Activated CD8-positive, alpha-beta memory T cell treated with anti-CD3 and anti-CD28 coated beads, Interleukin-2, amount 50 U/mL, for 4 hours (primary cell): ENCODE measurements at places on chromosomes 2 and 18.

- no peak for DNase-seq
These were observed 90.0 kb upstream of the PPP1CB start for GRCh38 chr2:28661589-28662001.

DNA sequence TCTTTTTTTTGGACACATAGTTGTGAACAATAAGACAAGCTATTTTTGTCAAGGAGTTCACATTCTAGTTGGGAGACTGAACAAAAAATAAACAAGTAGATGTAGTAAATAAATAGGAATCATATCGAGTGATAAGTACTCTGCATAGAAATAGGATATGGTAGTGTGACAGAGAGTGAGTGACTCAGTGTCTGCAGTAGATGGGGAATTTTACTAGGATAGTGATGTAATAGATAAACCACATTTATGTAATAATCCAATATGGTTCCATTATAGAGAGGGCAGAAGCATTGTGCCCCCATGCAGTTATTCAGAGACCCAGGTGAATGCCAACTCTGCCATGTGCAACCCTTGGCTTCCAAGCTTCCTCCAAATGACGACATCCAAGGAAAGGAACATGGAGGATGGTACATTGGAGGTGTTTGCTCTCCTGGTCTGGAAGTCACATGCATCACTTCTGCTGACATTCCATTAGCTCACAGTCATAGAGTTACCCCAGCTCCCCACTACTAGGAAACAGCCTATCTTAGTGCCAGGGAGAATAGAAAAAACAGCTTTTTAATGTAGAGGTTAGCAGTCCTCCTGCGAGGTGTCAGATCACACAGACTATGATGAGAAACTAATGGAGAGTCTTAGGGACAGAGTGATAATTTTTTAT, 595.4 kb downstream of the NYAP2 start:
- DNase-seq = no peak

GRCh38 chr18:49959176-49959575, 145.8 kb upstream of the ACAA2 start:
- no peak for DNase-seq

DNA sequence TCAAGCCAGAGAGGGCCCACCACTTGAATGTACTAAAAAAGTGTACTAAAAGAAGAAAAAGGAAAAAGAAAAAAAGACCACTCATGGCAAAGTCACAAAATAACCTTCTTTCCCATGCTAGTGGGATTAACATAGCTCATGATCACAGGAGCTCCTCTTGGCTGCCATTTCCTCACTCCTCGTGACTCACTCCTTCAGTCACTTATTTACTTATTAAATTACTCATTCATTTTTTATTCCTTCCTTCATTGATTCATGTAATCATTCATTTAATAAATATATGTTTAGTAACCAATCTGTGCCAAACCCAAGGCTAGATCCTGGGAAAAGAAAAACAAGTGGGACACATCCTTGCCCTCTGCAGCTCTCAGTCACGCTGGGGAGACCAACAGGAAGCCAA, 300.5 kb downstream of the INSIG2 start:
- DNase-seq = no peak

DNA sequence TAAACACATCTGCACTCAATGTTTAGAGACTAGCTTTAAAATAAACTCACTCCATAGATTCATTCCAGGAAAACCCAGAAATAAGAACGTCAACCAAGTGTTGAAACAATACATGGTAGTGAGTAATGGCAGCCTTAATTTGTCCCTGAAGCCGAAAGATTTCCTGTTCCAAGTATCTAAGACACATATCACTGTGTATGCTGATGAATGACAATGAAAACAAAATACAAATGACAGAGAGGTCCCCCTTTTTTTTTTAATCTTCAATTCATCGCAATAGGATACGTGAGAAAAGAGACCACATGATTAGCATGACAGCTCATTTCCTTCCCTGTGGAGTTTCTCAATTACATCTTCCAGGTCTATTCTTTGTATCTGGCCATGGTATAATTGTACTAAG, 160.5 kb upstream of the STK17B start:
- DNase-seq = no peak

DNA sequence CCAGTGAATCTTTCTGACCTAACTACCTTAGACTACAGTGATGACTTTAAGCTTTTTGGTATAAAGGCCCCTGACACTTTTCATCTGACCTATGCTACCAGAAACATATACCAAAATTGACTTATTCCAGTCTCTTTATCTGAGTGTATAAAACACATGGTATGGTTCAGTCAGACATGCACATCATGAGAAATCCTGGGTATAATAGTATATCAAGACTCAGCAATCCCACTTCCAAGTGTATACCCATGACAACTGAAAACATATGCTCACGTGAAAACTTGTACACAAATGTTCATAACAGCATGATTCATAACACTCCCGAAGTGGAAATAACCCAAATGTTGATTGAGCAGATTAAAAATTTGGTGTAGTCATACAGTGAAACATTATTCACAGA, 70.0 kb upstream of the RPRM start:
- DNase-seq = no peak

- DNase-seq = no peak
These were observed 163.0 kb upstream of the SPHKAP start for GRCh38 chr2:228344531-228344930.

DNA sequence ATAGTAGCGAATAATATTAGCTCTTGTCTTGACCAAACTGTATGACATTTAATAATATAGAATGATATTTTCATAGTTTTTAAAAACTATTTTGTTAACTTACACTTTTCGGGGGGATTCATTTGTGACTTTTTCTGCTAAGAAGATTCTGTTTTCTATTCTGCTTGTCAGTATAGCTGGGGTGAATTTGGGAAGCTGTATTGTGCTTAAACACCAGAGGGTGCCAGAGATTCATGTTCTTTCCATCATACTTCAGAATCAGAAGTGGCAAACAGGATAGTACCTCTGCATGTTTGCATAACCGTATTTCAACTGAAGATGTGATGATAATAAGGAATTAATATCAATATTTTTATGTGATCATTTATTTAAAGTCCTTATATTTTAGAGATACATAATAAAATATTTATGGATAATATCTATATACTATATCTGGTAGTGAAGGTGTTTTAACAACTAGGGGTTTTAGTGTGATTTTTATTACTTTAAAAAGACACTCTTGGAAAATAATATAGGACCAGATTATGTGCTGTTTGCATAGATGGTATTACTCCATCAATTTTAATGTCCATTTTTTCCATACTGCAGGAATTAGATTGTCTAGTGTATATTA, 81.0 kb downstream of the TAF4B start:
- DNase-seq = no peak

DNA sequence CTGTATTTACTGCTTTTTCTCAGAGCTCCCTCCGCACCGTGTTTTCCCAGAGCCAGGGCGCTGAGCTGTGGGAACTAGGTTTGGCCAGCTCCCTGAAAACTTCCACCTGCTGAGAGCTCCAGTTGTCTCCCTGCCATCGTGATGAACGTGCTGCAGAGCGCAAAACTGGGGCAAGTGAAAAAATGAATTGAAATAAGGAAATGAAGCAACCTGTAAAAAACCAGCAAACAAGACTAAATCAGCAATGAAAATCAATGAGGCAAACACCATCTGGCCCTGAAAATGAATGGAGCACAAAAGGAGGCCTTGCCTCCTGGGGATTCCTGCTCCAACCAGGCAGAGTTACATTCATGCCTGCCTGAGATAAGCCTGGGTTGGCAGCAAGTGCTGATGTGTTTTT, 129.9 kb downstream of the MARCHF4 start:
- no peak for DNase-seq

DNA sequence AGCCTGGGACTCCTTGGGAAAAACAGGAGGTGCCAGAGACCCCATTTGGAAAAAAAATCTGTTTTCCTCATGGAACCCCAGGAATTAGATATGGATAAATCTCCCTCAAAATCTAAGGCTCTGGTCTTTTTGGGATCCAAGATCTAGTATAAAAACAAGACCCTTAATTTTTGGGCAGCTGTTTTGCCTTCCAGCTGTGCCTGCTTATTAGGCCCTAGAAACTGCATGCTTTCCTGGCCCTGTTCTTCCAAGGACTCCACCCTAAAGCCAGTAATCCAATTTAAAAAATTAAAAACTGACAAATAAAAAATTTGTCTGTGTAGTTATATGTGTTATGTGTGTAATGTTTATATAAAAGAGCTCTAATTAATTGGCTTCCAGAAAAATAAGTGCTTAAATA, 274.6 kb downstream of the STK39 start:
- DNase-seq = no peak

DNA sequence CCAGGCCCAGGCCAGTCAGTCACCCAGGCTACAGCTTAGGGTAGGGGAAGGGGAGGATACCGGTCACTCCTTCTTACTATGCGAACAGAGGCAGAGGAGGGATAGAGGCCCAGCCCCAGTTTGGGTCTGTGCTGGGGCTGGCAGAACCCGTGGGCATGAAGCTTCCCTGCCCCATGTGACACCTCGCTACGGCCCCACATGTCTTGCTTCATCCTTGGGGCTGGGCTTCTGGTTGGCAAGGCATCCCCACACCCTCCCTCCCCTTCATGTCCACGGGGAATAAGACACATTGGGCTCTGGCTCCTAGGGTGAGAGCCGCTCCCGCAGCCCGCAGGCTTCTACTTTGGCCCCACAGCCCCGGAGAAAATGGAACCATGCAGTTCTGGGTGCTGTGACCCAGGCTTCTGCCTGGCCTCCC, 32.4 kb downstream of the HS1BP3 start:
- no peak for DNase-seq

DNA sequence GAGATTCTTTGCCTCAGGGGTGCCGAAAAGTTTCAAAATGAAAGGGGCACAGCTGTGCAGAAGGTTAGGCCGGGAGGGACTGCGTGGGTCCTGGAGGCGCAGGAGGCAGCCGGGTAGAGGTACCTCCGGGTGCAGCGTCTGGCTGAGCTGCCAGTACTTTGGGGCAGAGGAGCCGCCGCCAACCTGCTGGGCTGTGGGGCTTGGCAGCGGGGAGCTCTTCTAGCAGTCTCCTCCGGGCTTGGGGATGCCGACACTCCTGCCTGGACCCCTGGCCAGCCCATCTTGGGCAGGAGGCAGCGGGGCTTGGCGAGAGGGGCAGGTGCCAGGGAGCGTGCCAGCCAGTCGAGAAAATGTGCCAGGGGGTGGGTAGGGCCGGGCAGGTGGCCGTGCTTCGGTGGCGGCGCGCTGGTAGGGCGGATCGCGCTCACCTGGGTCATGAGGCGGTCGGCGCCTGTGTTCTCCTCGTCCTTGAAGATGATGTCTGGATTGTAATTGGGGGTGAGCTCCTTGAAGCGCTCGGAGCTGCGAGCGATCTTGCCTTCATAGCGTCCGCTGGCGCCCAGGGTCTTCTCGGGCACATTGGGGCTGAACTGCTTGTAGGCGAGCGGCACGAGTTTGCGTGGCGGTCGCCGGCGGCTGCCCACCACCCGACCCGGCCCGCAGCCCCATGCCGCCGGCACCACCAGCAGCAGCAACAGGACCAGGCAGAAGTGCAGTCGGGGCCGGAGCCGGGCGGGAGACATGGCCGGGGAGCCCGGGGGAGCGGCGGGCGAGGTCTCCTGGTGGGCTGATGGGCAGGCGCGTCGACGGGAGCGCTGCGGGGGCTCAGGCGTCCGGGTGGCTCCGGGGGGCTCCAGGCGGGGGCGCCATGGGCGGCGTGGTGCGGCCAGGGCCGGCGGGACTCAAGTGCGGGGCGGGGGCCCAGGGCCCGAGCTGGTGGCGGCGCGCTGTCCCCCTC, 717 bp downstream of the IHH start:
- no peak for DNase-seq

GRCh38 chr18:23301972-23302371, 151.1 kb upstream of the RIOK3 start:
- no peak for DNase-seq

DNA sequence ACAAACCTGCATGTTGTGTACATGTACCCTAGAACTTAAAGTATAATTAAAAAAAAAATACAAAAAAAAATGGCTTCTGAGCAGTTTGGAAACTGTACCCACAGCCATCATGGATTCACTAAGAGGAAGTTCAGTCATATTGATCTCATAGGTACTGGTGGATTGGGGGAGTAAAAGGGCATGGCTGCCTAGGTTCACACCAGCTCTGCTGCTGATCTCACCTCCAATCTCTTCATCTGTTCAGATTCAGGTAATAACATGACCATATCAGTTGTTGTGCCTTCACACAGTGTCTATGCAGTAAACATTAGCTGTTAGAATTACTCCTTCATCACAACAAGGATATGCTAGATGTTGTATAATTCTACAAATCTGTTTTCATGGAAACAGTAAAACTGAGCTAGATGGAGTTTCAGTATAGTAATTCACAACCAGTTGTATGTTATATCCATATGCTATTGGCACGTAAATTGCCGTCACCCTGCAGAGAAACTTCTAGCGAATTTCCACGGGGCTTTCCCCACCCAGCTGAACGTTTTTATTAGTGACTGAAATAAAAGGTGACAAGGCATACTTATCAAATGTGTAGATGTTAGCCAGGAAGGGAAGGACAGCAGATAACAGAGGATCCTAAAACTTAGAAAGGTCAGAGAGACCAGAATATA, 59.3 kb upstream of the ITM2C start:
- no peak for DNase-seq

DNA sequence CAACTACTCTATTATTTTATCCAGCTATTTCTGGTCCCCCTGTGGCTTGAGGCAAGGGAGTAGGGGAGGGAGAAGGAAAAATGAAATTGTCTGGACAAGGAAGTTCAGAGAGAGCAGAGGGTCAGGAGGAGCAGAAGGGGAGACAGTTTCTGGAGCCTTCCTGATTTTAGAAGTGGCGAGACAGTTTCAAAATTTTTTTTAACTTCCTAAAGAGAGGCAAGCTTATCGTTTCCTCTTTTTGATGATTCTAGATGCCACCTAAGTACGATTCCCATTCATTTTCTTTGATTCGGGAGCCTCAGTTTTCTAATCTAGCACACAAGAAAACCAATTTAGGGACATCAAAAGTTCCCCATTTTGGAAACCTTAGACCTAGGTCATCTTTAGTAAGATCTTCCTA, 96.9 kb upstream of the B3GNT2 start:
- DNase-seq = no peak

- DNase-seq = no peak
These were observed 239.3 kb downstream of the ERBB4 start for GRCh38 chr2:212299333-212299732.

- no peak for DNase-seq
These were observed 179.1 kb upstream of the CYP26B1 start for GRCh38 chr2:72326759-72327158.

GRCh38 chr2:24491542-24492420, 727 bp downstream of the NCOA1 start:
- peak; percentile 62 for DNase-seq

- DNase-seq = no peak
These were observed 353.9 kb downstream of the PID1 start for GRCh38 chr2:228917220-228917619.

GRCh38 chr2:153391131-153391530, 87.4 kb downstream of the RPRM start:
- DNase-seq = no peak

- no peak for DNase-seq
These were observed 49.0 kb upstream of the BCL2L11 start for GRCh38 chr2:111071600-111072171.

- DNase-seq = no peak
These were observed 1.2 kb downstream of the IDH1 start for GRCh38 chr2:208253600-208254117.

- no peak for DNase-seq
These were observed 3.3 kb downstream of the RHBDD1 start for GRCh38 chr2:226839161-226839560.
